ENCODE measurements at places on chromosomes 2 and 18.
A peak's percentile ranks its signal among the peaks of the same experiment; 100 is the strongest.

DNA sequence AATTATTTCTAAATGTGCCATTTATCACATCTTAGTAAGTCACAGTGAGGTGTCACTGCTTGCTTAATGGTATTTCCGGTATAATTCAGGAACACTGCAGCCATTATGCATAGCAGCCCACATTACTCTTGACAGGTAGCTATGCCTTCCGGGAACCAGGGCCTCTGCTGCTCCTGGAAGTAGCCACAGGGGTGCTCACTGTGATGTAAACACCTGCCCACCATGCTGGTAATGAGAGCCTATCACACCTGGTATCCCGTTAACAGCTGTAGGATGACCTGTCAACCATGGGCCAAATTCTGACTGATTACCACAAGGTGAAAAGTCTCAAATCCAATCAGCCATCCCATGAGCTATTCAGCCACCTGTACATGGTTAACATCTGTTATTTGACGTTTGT is 647.0 kb upstream of the NXPH2 start:
- no peak for DNase-seq

DNA sequence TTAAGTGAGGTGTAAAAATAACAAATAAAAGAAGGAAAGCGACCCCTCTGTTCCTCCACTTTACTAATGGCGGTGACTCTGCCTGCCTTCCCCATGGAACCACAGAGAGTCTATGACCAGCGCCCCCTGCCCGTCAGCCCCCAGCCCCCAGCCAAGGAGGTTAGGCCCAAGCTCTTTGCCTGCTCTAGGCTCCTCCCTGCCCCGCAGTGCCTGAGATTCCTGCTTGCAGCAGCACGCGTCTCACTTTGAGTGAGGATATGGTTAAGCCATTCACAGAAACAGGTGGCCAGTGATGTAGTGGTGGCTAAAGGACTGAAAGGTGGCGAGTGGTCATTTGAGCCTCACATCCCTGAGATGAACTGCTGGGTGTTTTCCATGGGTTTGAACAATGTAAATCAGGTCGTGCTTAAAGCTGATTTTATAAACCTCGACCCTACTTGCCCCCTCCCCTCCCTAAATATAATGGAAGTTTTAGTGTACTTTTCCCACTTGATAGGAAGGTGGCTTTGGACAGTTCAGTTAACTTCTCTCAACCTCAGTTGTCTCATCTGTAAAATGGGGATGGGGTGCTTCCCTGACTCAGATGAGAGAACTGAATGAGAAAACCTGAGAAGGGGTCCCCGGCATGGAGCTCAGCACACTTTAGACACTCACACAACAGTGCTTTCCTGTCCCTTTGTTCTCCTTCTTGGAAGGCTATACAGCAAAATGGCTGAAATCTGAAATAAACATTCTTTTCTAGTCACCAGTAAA is 46.5 kb downstream of the IL1RL2 start:
- no peak for DNase-seq

DNA sequence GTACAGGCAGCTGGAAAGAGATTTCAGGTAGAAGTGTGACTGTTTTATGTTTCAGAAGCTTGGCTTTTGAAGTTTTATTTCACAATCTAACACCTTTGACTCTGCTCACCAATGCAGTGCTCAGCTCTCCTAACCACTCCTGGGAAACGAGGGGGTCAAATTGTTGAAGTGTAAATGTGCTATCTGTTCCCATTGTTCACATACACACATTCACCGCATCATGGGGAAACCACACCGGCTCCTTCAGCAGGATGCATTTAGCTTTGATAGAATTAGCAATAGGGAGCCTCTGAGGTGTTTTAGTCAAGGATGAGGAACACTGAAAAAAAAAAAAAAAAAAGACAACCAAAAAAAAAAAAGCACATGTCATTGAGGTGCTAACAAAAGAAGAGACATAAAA is 13.4 kb upstream of the DLGAP1 start:
- DNase-seq, result no peak

GRCh38 chr2:139790136-139790535 is 1009.9 kb upstream of the NXPH2 start:
- no peak for DNase-seq

DNA sequence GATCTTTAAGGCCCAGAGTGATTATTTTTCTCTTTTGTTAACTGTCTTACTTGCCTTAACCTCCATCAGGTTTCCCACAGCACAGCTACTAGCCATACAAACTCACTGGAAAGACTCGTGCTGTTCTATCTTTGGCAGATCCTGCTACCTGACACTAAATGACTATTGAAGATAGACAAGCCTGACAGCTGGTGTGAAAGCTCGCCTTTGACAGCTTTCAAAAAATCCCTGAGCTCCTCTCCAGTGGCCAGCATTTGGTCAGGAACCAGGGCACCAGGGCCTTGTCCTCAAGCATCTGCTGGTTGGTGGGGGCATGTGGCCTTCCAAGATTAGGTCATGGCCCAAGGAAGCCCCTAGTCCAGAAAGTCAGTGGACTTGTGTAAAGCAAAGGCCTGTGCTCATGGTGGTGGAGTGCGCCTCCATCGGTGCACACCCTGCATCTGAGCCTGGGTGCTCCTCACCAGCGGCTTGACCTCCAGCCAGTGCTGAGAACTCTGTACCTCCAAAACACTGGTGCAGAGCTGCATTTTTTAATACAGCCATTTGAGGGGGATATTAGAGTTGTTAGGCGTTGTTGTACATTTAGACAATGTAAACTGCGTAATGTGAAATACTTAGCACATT is 158.5 kb downstream of the NCK2 start:
- DNase-seq, result no peak

GRCh38 chr2:152846697-152847470 is 128.5 kb downstream of the ARL6IP6 start:
- DNase-seq, result no peak

GRCh38 chr2:36432479-36432878 is 76.9 kb downstream of the CRIM1 start:
- no peak for DNase-seq

GRCh38 chr18:78676622-78677482 is 302.8 kb upstream of the SALL3 start:
- peak; percentile 52 for DNase-seq

GRCh38 chr2:205324355-205324754 is 357.9 kb upstream of the NRP2 start:
- no peak for DNase-seq

- DNase-seq, result no peak
Measured at GRCh38 chr2:223797037-223797436, 40.3 kb downstream of the AP1S3 start.

DNA sequence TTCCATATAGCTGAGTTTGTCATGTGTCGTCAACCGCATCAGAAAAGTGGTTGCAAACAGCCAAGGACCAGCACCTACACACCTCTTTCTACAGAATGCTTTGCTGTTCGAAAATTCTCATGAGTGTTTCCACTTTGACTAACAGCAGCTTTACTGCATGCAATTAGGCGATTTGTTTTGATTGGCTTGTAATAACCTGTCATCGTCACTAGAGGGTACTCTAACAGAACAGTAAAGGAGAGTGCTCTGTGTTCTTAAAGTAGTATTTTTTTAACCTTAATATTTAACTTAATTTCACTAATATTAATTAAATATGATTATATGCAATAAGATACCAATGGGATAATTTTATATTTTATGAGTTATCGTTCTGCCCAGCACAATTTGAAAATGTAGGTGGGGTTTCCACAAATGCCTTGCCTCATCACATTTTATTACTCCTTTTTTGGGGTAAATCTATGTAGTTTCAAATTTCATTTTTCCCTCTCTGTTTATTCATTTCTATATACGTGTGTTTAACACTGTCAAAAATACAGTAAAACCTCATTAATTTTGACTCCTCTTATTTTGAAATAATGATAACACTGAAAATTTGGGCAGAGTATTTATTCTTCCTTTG is 502.2 kb downstream of the NRXN1 start:
- DNase-seq, result no peak

DNA sequence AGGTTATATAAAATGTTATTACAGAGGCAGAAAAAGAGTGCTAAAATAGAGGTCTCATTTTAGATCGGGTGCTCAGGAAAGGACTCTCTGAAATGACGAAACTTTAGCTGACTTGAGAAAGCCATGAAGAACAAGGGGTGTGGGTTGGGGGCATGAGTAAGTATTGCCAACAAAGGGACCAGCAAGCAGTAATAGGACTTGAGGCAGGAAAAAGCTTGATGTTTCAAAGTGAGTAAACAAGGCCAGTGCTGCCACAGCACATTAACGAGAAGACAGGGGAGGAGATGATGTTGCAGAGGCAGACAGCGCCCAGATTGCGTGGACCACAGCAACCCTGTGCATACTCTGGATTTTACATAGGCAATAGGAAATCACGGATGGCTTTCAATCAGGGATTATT is 318.8 kb downstream of the ZEB2 start:
- DNase-seq, result no peak

DNA sequence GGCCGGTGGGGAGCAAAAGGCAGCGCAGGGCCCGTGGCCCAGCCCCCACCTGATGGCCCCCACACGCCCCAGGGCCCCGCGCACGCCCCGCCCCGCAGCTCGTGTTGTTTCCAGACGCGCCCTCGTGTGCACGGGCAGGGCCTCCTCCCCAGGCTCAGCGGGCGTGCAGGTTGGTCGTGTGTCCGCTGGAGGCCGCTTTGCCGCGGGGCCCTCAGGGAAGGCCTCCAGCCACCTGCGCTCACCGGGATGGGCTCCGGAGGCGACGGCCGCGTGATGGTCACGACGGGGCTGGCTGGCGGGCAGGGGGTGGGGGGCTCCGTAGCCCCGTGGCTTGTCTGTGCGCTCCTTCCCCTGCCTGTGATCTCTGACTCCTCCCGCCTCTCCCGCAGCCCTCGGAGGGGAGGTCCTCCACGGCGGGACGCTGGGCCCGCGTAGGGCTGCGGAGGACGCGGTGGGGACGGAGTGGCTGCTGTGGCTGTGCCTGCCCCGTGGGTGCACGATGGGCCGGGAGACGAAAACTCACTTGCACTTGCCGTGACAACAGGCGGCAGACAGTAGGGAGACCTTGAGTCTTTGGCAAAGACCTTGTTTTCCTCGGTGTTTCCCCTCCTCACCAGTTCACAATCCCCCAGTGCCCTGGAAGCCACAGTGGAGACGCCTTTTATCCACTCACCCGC is 67.1 kb downstream of the RTP5 start:
- DNase-seq, result peak; percentile 52

DNA sequence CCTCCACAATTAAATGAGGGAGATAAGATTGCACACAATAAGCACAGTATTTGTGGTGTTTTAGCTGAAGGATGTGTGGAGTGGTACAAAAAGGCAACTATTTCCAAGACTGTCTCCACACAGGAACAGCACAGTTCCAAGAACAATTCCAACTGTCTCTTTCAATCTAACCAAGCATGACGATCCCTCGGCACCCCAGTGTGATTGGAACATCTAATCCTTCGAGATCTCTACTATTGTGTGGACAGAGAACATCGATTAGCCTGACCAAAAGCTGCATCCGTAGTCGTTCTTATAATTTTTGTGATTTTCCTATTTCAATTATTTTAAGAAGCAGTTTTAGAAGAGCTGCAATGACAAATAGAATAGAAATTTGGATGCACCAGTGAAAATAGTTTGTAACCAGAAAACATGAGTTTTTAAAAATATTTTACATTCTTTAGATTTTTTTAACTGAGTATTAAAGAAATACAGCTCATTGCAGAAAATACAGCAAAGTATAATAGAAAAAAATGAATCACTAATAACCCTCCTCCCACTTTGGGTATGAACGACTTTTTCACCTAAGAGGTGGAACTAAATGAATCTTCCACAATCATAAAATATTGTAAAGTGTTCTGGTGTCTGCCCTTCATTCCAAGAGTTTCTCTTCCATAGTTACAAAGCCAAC is 76.4 kb upstream of the CABLES1 start:
- DNase-seq, result no peak

DNA sequence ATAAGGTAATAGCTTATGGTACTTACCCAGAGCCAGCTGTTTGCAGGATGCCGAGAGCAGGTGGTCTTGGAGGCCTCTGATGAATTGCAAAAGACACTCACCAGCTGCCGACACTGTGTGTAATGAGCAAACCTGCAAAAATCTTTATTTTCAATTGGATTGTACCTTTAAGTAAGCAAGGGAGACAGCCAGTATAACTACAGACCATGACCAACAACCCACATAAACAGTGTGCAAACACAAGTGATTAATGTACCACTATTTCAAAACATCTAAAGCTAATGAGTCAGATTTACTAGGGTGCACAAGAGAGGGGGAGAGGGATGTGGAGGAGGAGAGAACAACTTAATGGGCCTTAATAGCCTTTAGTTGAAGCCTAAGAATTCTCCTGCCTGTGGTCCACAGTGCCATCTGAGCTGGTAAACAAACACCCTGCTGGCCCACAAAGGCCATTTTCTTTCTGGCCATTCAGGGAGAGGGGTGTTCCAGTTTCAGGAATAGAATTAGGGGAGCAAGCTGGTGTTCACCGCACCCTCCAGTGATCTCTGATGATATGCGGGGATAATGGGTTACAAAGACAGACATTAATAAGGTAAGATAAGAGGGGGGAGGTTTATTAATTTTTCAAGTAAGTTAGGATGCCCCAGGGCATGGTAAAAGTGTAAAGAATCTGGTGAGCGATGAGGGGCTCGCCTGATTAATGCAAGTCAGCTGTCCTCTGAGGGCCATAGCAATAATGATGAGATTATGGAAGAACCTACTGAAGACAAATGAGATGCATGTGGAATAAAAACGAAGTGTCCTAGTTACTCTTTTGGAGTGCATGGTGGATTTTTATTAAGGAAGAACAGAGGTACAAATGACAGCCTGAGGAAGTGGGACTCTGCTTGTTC is 196.4 kb downstream of the HRH4 start:
- no peak for DNase-seq

GRCh38 chr2:136175466-136175865 is 57.5 kb upstream of the CXCR4 start:
- DNase-seq, result no peak

DNA sequence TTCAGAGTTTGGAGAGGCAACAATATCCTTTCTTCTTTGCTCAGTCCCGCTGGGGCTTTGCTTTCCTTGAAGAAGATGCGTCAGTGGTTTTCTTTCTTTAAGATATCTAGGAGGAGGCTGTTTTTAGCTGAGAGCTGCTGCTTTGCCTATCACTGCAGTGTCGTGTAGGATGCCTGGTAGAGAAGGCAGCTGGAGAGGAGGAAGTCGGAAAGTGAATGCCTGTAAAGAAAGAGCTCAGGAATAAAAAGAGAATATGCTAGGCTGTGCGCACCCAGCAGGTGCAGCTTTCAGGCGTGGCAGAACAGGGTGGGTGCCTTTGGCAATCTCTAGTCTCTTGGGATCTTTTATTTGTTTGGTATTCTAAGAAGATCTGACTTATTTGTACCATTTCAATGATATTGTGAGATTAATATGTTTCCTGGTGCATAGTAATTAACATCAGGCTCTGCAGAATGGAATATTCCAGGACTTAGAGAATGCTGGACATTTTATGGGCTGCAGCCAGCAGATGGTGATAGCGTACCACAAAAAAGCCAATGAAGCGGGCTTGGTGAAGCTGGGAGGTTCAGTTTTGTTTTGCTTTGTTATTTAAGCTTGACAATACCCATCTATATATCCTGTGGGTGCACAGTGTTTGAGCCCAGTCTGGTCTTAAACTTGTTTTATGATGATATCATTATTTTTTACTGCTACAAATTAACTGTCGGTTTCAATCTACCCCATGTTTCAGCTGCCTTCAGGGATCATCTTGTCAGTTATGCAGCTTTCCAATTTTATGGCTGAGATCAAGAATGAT is 34.9 kb downstream of the CAVIN2 start:
- peak; percentile 63 for DNase-seq

GRCh38 chr2:234500394-234501006 is 3.6 kb upstream of the ARL4C start:
- peak; percentile 90 for DNase-seq

All from activated effector memory CD4-positive, alpha-beta T cell treated with anti-CD3 and anti-CD28 coated beads, Interleukin-2, amount 50 U/mL, for 16 hours (primary cell).